ENCODE measurements at places on chromosomes 1 and 21. TPM values are rescaled to one million over a fixed set of nuclear protein-coding genes. Genes with fewer than 3 reads are reported as not detected.

Gene LRRC38
- polyA plus RNA-seq: not detected

Gene PIK3R3
- polyA plus RNA-seq: 7.3 TPM

Gene MRAP
- polyA plus RNA-seq: 2.2 TPM

Gene METTL18
- polyA plus RNA-seq: 14.2 TPM

Gene NFIA
- 2.1 TPM for polyA plus RNA-seq

Gene MCOLN2
- polyA plus RNA-seq: 2.2 TPM

Gene IQGAP3
- polyA plus RNA-seq: 11.9 TPM

Gene SPRR1B
- not detected for polyA plus RNA-seq

Gene SASS6
- polyA plus RNA-seq: 21.1 TPM

Gene CFHR5
- not detected for polyA plus RNA-seq

Gene SPATA46
- not detected for polyA plus RNA-seq

Gene PRMT6
- 27.9 TPM for polyA plus RNA-seq

Gene CFAP74
- 0.21 TPM for polyA plus RNA-seq

Gene TSACC
- polyA plus RNA-seq: 9.8 TPM

Gene ZSWIM5
- 0.49 TPM for polyA plus RNA-seq

Gene SLC44A5
- 2.8 TPM for polyA plus RNA-seq

Gene TMEM269
- 0.28 TPM for polyA plus RNA-seq
